ENCODE measurements at places on chromosomes 7 and 10.

GRCh38 chr7:139842401-139843210, 13.5 kb downstream of the TBXAS1 start:
- no peak for DNase-seq

DNA sequence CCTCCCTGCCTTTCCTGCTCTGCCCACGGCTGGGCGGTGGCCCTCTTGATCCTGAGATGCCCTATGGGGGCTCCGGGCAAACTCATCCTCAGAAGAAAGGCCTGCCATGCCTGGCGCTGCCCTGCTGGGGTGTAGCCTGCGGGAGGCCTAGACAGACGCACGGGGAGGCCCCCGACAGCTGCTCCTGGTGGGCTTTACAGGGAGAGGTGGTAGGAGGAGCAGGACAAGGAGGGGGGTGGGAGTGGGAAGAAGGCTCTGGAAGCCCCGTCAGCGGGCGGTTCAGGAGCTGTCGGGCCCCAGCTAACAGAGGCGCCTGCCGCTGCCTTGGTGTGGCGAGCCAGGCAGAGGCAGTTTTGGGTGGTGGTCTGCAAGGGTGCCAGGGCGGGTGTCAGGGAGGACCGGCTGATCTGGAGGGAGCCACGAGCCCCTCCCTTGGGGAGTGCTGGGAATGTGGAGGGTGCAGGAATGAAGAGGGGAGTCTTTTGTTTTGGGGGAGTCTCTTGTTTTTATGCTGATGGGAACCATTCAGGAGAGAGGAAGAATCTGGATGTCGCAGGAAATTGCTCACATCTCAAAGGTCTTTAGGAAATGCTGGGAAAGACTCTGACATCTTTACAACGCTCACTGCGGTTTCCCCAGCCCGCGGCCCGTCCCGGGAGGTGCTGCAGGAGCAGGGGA, 63.5 kb downstream of the CFAP46 start:
- no peak for DNase-seq

GRCh38 chr7:50729962-50730361, 52.7 kb downstream of the GRB10 start:
- no peak for DNase-seq

GRCh38 chr10:15943426-15943825, 83.1 kb upstream of the MINDY3 start:
- DNase-seq, result no peak

DNA sequence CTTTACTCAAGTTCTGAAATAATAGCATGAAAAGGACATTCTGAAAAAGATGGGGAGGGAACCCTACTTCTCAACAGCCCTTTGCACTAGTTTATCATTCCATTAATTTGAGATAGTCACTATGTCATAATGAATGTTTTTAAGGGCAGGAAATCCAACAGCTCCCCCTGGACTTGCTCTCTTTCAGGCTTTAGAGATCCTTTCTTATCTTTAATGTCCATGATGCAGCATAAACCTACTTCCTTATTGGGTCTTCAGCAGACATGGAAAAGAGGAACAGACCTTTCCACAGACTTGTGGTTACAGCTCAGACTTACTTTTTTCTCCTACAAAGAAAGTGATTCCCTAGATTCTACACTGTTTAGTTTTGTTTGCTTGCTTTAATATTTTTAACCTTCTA, 87.3 kb downstream of the IDE start:
- no peak for DNase-seq

DNA sequence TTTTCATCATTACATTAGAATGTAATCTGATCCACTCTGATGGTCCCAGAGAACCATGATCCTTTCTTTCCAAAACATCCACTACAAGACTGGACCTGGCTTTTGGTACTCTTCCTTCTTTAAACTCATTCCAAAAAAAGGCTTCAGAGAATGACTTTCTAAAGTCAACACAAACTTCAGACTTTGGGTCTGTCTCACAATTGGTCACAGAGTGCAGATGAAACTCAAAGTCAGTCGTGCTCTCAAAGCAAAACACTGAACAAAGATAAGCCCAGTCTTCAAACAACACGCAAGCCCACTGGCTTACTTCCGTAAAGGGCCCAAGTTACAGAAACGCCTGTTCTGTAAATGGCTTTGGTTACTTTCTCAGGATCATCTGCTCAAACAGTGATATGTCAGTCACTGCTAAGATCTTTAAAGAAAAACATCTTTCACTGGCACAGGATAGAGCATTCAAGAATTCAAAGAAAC, 250.9 kb upstream of the MKLN1 start:
- no peak for DNase-seq

DNA sequence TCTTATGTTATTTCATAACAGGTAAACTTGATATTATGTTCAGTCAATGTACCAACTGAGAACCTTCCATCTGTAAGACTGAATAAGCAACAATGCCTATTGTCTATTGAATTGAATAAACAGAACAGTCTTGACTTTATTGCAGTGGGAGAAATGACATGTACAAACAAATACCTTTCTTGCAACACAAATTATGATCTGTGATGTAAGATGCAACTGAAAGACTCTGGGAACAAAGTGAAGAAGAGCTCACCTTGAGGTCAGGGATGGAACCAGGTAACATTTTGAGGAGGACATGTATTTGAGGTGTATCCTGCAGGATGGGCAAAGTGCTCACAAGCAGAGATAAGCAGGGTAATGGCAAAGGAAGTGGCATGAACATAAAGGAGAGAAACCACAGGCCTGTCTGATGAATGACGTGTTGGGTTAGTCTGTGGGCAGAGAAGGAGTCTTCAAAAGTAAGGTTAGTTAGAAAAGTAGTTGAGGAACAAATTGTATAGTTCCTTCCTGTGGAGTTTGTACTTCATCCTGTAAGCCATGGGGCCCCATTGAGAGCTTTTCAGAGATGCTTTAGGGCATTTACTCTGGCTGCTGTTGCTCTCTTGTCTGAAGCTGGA, 9.5 kb downstream of the PNLIPRP3 start:
- DNase-seq, result no peak

DNA sequence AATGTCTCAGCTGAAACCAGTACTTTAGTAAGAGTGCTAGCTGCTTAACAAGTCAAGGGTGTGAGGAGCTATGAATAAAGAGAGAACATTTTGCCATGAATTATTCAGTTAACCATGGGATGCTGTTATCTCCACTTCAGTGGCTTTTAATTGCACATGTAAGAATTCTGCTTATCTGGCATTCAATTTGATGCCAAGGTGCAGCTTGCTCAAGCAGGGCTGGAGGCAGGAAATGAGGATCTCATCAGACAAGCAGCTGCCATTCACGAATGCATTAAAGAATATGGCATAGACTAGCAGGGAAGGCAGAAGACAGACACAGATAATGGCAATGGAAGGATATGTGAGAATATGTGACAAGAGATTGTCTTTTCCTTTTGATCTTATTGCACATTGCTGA, 697.8 kb downstream of the NRG3 start:
- DNase-seq, result no peak

DNA sequence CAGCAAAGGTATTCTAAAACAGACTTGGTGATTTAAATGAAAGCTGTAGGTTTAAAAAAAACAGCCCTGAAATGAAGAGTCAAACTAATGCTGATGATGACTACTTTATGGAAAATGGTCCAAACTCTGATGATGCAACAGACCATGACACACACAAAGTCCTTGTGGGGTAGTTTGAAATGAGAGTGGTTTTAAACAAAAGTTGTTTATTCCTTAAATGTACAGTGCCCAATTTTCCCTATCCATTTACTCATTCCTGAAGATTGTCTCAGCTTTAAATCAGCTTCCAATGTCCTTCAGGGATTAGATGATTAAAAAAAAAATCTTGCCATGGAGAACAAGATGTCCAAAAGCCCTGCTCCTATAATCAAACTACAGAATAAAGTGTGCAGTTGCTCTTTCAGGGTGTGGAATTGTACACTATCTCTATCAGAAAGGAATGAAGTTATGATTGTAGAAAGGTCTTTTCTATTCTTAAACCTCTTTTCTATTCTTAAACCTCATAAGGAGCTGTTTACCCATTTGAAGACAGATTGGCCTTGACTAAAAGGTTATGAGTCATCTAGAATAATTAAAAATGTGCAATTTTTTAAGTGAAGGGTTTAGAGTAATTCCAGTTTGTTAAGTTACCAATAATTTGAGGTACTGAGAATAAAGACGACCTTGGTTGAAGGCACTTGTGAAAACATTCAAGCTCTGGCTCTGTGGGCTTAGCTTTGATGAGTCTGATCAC, 70.2 kb upstream of the ITGA8 start:
- no peak for DNase-seq

GRCh38 chr7:73812996-73813395, 17.8 kb upstream of the CLDN4 start:
- no peak for DNase-seq

DNA sequence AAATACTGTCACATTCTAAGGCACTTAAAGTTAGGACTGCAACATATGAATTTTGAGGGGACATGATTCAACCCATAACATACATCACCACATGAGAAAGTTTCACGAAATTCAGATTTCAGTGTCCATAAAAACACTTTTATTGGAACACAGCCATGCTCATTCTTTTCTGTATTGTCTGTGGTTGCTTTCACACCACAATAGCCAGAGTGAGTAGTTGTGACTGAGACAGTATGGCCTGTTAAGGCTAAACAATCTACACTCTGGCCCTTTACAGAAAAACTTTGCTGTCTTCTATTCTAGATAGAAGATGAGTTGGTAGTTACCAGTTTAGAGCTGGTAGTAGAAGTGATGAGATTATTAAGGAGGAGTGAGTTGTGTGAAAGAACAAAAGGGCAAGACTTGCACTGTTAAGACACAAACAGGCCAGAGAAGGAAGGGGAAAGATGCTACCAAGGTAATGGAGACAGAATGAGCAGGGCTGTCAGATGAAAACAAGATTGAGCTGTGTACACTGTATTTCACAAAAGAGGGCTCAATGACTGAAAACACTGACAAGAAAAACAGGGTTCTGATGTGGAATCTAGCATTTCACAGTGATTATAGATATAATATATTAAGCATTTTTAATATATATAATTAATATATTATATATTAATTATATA, 108.6 kb downstream of the PPP1R3A start:
- DNase-seq, result no peak

GRCh38 chr7:98869027-98869596, 702 bp downstream of the TMEM130 start:
- DNase-seq, result no peak

- no peak for DNase-seq
Observed at GRCh38 chr7:104978460-104978859, 35.5 kb upstream of the KMT2E start.

- no peak for DNase-seq
Observed at GRCh38 chr7:100167912-100168323, 499 bp downstream of the GAL3ST4 start.

DNA sequence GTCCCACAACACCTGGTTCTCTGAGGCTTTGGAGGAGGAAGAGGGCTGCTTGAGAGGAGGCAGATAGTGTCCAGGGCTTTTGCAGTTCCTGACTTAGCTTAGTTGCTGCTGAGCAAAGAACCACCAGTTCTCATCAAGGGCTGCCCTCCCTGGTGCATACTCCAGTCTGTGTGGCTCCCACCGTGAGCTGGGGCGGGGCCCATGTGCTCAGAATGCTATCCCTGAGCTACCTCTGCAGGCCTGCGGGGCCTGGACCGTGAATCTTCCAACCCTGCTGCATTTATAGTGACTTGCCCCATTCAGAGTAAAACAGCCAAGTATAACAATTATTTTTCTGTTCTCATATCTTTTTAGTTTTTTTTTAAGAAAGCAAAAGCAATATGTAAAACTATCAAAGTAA, 49.2 kb downstream of the TACR2 start:
- no peak for DNase-seq

DNA sequence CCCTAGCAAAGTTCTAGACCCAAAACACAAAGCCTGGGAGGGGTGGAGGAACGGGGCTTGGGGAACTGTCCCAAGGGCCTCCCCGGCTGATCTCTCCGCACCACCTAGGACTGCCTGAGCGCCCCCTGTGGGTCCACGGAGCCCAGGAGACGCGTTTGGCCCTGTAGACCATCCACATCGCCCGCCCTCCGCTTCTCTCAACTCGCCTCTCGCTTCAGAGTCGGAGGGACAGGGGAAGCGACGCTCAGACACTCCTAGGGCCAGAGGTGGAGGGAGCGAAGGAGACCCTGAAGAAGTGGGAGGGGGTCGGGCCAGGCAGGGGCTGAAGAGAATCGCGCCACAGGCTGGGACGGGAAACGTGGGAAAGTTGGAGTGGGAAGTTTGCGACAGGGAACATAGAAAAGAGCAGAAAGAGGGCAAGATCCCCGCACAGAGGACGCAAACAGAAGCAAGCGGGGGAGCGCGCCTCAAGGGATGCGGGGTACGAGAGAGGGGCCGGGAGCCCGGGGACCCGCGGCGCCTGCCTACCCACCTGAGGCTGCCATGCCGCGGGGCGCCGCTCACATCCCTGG, 378 bp downstream of the PIK3AP1 start:
- DNase-seq, result peak; percentile 76

GRCh38 chr7:152643979-152644559, 31.9 kb downstream of the XRCC2 start:
- no peak for DNase-seq

DNA sequence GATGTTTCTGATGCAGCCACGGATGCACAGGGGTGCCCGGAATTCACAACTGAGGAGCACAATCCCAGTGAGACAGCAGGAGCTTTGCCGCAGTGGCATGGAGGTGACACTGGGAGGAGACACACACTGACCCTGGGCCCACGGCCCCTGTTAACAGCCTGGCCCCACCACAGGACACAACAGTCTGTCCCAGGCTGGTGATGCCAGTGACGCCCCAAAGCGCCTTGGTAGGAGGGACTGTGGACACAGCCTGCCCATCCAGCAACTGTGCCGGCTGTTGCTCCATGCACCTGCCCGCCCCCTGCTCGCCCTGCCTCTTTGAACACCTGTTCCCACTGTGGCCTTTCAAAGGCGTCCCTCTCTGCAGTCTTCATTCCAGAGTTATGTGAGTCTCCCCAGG, 49.8 kb downstream of the KLF6 start:
- no peak for DNase-seq

- peak; percentile 81 for DNase-seq
Observed at GRCh38 chr7:7114575-7115291, 67.6 kb upstream of the C1GALT1 start.

- peak; percentile 42 for DNase-seq
Observed at GRCh38 chr10:119131512-119132240, 27.8 kb downstream of the DENND10 start.

GRCh38 chr10:98078774-98079173, 48.4 kb upstream of the CRTAC1 start:
- no peak for DNase-seq

DNA sequence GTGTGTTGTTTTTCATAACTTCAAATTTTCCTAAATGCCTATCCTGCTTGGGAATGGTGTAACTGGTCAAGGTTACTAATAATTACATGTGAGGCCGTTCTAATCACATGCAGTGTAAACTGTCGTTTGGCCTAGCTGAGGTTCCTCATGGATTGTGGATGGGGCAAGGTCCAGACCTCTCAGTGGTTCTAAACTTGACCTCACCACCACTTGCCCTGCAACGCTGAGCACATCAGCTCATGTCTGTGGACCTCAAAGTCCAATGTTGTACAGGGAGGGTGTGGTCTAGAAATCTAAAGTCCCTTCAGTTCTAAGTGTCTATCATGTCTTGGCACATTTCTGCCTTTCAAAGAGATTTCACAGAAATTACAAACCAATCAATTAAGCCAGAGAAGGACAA, 15.6 kb downstream of the RBP3 start:
- no peak for DNase-seq
